ENCODE measurements at places on chromosomes 12 and 14.

- DNase-seq, result peak; percentile 35
Observed at GRCh38 chr14:103078420-103078749, 5.6 kb upstream of the LBHD2 start.

DNA sequence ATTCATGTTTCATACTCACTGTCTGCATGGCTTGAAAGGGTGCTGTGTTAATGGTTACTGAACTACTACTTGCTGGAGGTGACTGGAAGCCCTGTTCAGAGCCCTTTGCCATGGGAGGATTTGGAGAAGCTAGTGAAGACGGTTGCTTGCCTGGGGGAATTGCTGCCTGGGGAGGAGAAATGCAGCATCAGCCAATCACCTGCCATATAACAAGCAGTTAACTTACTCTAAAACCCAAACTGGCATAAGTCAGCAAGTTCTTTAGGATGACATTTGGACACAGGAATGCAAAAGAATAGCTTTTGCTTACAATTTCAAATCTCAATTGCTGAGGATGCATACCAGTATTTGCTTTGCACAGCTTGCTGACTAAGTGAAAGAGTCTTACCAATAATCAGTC is 23.4 kb upstream of the IPO8 start:
- no peak for DNase-seq

DNA sequence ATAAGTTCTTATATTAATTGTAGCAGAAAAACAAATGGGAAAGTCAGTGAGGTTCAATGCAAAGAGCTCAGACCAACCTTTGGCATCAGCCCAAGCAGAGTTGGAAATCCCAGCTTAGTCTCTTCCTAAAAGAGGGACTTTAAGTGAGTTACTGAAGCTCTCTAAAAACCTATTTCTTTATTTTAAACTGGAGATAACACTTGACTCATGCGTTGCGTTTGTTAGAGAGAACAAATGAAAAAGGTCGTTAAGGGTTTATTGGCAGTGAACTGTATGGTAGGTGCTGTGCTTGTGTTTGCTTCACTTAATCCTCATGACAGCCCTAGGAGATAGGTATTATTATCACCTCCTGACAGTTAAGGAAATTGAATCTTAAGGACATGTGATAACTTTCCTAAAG is 396.5 kb downstream of the RAD51B start:
- DNase-seq, result no peak

- no peak for DNase-seq
Observed at GRCh38 chr14:20197459-20197858, 6.8 kb downstream of the OR11G2 start.
